ENCODE measurements at places on chromosomes 11 and 22.

GRCh38 chr22:46491946-46492345 lies 45.5 kb downstream of the CELSR1 start:
- DNase-seq = no peak

DNA sequence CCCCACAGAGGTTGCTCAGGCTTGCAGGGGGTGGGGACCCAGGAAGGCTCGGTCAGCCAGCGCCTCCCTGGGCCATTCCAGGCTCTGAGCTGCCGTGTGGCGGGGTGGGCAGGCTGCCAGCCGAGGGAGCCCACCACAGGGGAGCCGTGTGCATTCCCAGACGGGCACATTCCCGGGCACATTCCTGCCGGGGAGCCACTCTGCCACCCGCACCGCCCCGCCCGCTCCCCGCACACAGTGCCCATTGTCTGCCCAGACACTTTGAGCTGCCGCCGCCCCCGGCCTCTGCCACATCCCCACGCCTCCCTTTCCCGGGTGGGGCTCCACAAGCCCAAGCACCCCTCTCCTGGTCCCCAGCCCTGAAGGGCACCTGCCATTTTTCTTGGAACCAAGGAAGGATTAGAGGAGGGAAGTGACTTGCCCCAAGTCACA lies 27.4 kb downstream of the RPL3 start:
- no peak for DNase-seq

DNA sequence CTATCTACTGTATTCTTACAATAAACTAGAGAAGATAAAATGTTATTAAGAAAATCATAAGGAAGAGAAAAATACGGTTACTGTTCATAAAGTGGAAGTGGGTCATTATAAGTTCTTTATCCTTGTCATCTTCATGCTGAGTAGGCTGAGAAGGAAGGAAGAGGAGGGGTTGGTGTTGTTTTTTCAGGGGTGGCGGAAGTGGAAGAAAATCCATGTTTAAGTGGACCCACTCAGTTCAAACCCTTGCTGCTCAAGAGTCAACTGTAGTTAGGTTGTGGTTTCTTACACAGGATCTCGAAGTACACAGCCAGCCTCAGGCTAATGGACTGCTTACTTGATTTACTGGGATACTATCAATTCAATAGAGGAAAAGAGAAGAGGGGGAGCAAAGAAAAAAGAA lies 63.1 kb downstream of the PIWIL4 start:
- no peak for DNase-seq

DNA sequence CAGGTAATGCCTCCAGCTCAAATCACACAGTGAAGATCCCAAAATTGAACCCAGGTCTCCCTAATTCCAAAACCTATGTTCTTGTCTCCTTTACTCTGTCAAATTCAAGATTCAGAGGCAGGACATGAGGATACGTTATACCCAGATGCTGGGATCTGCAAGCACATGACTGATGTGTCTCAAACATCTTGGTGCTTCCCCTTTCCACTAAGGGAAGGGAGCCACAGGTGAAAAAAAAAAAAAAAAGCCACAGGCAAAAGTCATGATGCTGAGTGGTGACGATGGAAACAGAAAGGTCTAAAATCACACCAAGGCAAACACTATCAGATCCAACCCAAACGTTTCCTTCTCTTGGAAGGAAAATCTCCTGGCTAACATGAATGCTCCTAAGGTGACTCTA lies 24.0 kb downstream of the ABTB2 start:
- no peak for DNase-seq

GRCh38 chr11:15145615-15146014 lies 30.9 kb downstream of the INSC start:
- DNase-seq = no peak

DNA sequence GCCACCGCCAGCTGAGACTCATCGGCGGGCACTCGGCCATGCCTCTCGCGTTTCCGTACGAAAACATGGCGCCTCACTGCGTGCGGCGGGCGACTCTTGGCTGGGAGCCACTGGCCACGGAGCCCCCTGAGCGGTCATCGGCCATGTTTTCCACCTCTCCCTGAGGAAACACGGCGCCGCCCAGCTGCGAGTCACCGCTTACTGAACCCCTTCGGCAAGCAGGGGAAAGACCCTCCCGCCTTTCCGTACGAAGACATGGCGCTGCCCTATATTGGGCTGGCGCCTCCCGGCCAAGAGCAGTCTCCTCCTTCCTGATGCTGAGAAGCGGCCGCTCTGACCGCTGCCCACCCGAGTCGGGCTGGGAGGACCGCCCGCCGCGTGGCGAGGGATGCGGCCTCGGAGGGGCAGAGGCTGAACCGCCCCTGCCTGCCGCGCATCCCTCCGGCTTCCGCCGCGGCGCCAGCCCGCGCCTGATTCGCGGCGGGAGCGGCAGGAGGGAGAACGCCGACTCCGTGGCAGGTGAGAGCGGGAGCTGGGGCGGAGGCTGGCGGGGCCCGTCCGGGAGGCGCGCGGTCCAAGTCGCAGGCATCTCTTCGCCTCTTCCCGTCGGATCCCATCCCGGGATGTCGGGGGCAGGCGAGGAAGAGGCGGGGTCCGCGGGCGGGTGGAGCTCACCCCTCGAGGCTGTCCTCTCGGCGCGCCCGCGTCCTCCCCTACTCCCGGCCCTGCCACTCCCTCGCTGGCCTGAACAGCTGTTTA lies at the start of gene TCP11L1:
Gene TCP11L1, plus strand, starts transcription at position 299 of the 759 bp plus-strand sequence. CDS start 4,202 bp downstream, outside the sequence.
- DNase-seq = peak; percentile 87

DNA sequence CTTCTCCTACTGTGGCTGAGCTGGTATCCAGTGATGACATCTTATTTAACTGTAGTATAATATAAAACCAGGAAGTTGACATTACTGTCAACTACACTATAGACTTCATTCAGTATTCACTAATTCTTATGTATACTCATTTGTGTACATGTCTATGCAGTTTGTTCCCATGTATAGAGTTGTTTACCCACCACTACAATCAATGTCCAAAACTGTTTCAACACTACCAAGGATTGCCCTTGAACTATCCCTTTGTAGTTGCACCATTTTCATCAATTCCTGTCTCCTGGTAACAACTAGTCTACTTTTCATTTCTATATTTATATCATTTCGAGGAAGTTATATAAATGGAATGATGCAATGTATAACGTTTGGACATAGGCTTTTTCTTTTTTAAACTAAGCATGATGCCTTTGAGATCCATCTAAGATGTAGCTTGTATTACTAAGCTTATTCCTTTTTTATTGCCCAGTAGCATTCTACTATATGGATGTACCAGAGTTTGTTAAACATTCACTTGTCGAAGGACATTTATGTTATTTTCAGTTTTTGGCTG lies 39.2 kb downstream of the TMEM135 start:
- no peak for DNase-seq

DNA sequence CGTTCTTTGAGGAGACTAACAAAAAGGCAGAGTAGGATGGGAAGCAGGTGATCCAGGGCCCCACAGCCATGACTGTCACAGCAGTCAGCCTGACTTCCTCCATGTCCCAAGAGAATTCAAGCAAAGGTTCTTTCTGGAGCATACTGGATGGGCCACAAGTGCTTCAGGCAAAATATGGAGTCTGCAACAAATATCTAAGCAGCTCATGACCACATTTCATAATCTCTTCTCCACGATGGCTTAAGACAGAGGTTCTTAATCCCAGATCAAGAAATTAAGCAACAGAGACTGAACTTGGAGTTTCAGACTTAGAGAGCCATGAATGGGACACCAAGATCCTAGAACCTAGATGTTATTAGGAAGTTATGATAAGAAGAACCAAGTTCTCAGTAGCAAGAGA lies 31.6 kb downstream of the GUCY1A2 start:
- DNase-seq = no peak

- no peak for DNase-seq
These were observed 93.2 kb upstream of the OR4B1 start for GRCh38 chr11:48123254-48123875.
